C1 segment of cervical spinal cord (tissue), 14 donors: ENCODE measurements at places on chromosomes 11 and 22.

- DNase-seq: no peak
Measured at GRCh38 chr11:89361734-89362133, 129.4 kb downstream of the NOX4 start.

- DNase-seq: no peak
Measured at GRCh38 chr11:94673386-94673785, 94.8 kb upstream of the AMOTL1 start.

GRCh38 chr22:49676783-49677494 is 150.7 kb downstream of the BRD1 start:
- DNase-seq: no peak

DNA sequence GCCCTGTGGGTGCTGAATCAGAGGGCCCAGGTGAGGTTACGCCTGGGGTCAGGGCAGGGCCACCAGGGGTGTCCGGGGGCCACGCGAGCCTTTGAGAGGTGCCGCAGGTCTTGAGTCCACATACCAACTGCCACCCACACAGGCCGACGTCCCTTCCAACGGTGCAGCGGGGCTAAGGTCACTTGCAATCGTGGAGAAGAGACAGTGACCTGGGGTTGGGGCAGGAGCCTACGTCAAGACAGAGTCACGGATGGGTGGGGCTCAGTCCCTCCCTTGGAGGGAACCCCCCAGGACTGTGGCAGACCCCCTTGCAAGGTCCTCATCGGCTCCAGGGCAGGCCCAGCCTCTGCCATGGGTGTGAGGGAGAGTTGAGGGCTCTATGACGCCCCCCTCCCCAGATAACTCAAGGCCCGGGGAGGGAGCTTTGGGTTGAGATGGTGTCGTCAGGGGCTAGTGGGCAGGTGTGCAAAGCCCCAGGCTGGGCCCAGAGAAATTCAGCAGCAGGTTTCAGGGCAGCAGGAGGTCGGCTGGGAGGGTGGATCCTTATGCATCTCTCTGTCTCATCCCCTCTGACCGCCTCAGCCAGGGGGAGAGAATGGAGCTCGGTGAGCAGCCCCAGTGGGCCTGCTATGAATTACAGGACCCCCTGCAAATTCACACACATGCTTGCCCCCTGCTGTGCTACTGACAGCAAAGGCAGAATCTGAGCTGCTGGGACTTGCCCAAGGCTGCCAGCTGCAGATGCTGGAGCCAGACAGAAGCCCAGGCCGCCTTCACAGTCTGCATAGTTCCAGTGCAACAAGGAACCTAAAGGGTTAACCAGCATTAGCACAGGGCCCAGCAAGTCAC is 60.0 kb downstream of the MYEOV start:
- no peak for DNase-seq
